Coronary artery (tissue), 2 donors: ENCODE measurements at places on chromosomes 6 and 20.

DNA sequence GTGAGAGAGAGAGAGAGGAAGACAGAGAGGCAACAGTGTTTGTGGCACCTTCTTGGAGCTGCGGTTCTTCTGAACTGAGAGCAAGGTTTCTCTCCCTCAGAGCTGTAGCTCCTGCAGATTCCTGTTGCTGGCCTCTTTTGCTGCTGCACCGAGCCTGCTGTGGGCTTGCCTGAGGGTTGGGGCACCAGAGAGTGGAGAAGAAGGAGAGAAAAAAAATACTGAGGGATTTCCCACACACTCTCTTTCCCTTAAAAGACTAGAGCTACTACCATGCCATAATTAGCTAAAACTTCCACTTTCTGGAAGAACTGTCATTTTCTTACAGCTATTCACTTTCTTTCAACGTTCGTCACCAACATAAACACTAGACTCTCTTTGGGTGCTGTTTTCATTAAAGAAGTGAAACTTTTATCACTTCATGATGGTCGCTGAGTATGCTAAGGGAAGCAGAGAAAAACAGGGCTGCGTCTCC is 18.2 kb upstream of the ECI2 start:
- DNase-seq = no peak

DNA sequence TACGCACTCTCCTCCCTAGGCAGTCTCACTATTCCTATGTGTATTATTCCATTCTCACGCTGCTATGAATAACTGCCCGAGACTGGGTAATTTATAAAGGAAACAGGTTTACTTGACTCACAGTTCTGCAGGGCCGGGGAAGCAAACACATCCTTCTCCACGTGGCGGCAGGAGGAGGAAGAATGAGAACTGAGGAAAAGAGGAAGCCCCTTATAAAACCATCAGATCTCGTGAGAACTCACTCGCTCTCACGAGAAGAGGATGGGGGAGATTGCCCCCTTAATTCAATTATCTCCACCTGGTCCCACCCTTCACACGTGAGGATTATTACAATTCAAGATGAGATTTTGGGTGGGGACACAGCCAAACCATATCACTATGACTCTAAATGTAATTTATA is 61.9 kb downstream of the ECT2L start:
- DNase-seq = no peak

- DNase-seq = no peak
Observed at GRCh38 chr6:14610141-14610540, 492.6 kb downstream of the CD83 start.

- no peak for DNase-seq
Observed at GRCh38 chr6:26232940-26233648, 131.9 kb upstream of the BTN3A2 start.

GRCh38 chr6:31135710-31136109 is 3.2 kb downstream of the PSORS1C2 start:
- DNase-seq = no peak
